ENCODE measurements at places on chromosomes 7 and 10. TPM values are rescaled to one million over a fixed set of nuclear protein-coding genes. Genes with fewer than 3 reads are reported as not detected.

DNA sequence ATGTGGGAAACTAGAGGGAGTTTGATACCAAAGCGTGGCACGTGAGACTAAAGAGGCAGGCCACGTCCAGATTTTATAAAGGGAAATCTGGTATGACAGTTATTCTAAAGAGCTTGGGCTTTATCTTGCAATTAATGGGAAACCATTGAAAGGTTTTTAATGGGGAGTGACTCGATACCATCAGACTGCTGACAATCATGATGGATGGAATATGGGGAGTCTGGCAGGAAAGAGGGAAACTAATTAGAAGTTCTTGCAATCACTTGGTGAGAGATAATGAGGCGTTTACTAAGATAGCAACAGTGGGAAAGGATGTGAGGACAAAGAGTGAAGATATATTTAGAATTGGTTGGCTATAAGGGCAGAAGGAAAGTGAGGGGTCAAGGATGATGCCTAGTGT lies 94.0 kb downstream of the MBL2 start:
- DNase-seq: no peak

- DNase-seq: no peak
Observed at GRCh38 chr7:103919272-103919868, 70.1 kb downstream of the RELN start.

DNA sequence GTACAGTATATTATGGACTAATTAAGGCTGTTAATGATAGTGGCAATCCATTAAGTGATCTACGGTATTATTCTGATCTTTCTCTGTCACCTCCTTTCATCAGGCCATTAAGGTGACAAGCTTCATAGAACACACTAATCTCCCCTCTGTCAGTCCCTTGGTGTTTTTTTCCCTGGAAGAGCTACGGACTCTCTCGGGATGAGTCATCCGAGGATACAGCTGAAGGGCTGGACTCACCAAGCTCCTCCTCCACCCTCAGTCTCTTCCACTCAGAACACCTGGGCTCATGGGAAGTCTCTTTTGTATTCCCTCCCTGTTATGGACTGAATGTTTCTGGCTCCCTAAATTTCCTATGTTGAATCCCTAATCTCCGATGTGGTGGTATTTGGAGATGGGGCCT lies 69.8 kb upstream of the PLXNA4 start:
- DNase-seq: no peak

- no peak for DNase-seq
Observed at GRCh38 chr7:143958781-143959180, 4.1 kb downstream of the OR2F1 start.

- no peak for DNase-seq
Observed at GRCh38 chr7:103093429-103093828, 18.5 kb downstream of the ARMC10 start.

TMEM178B gene
- 5.2 TPM for total RNA-seq

DNA2 gene
- 4.4 TPM for total RNA-seq

- DNase-seq: no peak
Observed at GRCh38 chr10:70753841-70754621, 31.1 kb downstream of the TBATA start.

DNA sequence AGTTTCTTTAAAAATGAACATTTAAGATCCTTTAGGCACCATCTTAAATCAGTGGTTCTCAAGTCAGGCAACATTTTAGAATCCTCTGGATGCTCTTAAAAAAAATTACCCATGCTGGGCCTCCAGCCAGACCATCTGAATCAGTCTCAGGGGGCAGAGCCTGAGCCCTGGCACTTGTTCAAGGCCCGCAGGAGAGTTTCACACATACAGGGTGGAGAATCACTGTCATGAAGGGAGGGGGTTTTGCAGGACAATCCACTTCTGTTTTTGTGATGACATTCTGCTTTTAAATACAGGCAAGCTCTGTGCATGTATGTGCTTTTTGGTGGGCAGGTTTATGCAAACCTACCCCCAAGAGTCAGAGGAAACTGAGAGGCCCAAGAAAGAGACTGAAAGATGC lies 268.6 kb downstream of the SEC23IP start:
- no peak for DNase-seq

GRCh38 chr7:102165136-102165535 lies 121.5 kb upstream of the SH2B2 start:
- DNase-seq: no peak

DNA sequence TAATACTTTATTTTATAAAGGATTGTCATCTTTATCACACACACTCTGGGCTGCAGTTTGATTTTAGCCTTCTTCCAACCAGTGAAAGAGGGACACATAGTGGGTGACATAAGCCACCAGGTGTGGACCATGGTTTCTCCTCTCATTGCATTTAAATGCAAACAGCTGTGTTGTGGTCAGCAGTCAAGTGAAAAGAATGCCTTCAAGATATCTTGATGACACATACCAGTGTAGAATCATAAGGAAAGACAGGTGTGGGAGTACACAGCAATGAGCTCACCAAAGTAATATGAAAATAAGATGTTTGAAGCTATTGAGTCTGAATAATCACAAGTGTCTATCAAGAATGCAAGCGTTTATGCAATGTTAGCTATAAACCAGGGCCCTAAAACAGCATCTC lies 580.0 kb downstream of the XPNPEP1 start:
- no peak for DNase-seq

DNA sequence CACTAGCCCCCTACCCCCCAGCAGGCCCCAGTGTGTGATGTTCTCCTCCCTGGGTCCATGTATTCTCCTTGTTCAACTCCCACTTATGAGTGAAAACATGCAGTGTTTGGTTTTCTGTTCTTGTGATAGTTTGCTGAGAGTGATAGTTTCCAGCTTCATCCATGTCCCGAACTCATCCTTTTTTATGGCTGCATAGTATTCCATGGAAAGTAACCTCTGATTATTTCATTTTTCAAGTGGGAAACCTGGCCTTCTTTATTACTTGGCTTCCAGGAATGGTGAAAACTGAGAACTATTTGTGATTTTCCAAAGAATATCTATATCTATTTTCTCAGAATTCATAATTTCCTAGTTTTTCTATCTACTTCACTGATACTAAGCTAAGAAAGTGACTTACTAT lies 235.0 kb downstream of the MTERF1 start:
- DNase-seq: no peak

- DNase-seq: no peak
Observed at GRCh38 chr7:156109988-156110387, 297.7 kb upstream of the SHH start.

- no peak for DNase-seq
Observed at GRCh38 chr10:1645896-1646295, 91.4 kb downstream of the ADARB2 start.

GRCh38 chr10:20257422-20257821 lies 441.2 kb downstream of the PLXDC2 start:
- DNase-seq: no peak

CFAP43 gene
- 6.9 TPM for total RNA-seq

Data from prostate gland (tissue), 2 donors.